Right lobe of liver (tissue), 6 donors: ENCODE measurements at places on chromosomes 1 and 21. TPM values are rescaled to one million over a fixed set of nuclear protein-coding genes. Genes with fewer than 3 reads are reported as not detected.

DNA sequence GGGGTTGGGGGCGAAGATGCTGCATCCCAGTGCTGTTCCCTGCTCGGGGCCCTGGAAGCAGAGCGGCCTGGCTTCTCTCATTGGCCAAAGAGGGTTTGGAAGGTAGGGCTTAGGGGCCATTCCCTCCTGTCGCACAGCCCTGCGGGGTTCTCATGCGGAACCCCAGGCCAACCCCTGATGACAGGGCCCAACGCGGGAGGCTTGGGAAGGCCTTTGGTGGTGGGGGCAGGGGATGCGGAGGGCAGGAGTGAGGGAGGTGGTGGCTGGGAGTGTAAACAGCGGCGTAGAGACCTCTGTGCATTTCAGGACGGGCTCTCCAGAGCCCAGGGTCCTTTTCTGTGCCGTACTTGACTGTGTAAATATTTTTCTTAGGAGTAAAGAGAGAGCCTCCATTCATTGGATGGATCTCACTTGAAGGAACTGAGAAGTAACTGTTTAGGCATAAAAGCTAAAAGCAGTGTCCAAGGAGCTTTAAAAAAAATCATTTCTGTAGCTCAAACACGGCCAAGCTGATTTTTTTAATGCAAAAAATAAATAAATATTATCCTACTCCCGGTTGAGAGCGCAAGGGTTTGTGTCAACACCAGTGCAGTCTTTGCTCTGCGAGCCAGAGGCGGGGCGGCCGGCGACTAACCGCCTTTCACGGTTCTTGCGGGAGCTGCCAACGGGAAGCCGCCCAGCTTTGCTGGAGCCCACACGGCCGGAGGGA lies 169.1 kb downstream of the PRDM16 start:
- H3K36me3 ChIP-seq, result no peaks in the 10 kb centered on the region
- H3K4me3 ChIP-seq, result no peak overlapping the region
- no peaks in the 10 kb centered on the region for H3K27me3 ChIP-seq
- H3K27ac ChIP-seq, result no peak overlapping the region
- H3K4me1 ChIP-seq, result no peaks in the 10 kb centered on the region
- DNase-seq, result no peak

- H3K27me3 ChIP-seq, result no peaks in the 10 kb centered on the region
- H3K27ac ChIP-seq, result no peak overlapping the region
- no peaks in the 10 kb centered on the region for H3K36me3 ChIP-seq
- H3K4me3 ChIP-seq, result no peak overlapping the region
- no peak for DNase-seq
Observed at GRCh38 chr1:236154671-236155398, 12.5 kb downstream of the GPR137B start.

GRCh38 chr1:89946532-89946931 lies 48.4 kb upstream of the ZNF326 start:
- no peak for DNase-seq
- H3K4me1 ChIP-seq, result peaks cover 34% of the 10 kb centered on the region
- H3K27me3 ChIP-seq, result no peaks in the 10 kb centered on the region

GRCh38 chr1:218377143-218377660 lies 32.1 kb downstream of the TGFB2 start:
- H3K36me3 ChIP-seq, result no peaks in the 10 kb centered on the region
- H3K27ac ChIP-seq, result no peak overlapping the region
- no peak for DNase-seq
- peaks cover 13% of the 10 kb centered on the region for H3K4me1 ChIP-seq

- H3K4me3 ChIP-seq, result no peak overlapping the region
- H3K4me1 ChIP-seq, result no peaks in the 10 kb centered on the region
- H3K36me3 ChIP-seq, result no peaks in the 10 kb centered on the region
- DNase-seq, result no peak
- no peak overlapping the region for H3K27ac ChIP-seq
- no peaks in the 10 kb centered on the region for H3K27me3 ChIP-seq
Observed at GRCh38 chr1:245475126-245475525, 320.3 kb downstream of the KIF26B start.

The ZNF692 gene
- 17.8 TPM for total RNA-seq

The CSMD2 gene
- total RNA-seq, result 0.02 TPM

DNA sequence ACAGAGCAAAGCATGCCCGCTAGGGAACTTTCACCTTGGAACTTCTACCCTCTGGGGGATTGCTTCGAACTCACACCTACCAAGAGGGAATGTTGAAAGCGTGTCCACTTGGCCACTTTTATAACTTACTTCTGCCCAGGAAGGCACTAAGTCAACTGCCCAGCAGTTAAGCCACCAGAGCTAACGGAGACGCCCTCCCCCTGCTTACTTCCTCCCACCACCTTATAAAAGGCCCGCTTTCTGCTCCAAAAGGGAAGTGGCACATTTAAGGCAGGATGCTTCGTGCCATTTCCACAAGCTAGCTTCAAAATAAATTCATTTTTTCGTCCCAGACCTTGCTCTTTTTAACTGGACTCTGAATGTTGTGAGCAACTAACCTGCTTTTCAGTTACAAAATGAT lies 3.2 kb upstream of the AK2 start:
- DNase-seq, result peak; percentile 31
- no peak overlapping the region for H3K4me3 ChIP-seq
- H3K27me3 ChIP-seq, result no peaks in the 10 kb centered on the region
- no peaks in the 10 kb centered on the region for H3K36me3 ChIP-seq
